ENCODE measurements at places on chromosomes 2 and 18.

GRCh38 chr2:17426743-17427142 is 91.5 kb downstream of the RAD51AP2 start:
- no peak for DNase-seq

GRCh38 chr2:71082402-71083252 is 14.2 kb downstream of the NAGK start:
- no peak for DNase-seq

- DNase-seq = peak; percentile 78
Measured at GRCh38 chr2:86038291-86039081, 67.2 kb downstream of the POLR1A start.

DNA sequence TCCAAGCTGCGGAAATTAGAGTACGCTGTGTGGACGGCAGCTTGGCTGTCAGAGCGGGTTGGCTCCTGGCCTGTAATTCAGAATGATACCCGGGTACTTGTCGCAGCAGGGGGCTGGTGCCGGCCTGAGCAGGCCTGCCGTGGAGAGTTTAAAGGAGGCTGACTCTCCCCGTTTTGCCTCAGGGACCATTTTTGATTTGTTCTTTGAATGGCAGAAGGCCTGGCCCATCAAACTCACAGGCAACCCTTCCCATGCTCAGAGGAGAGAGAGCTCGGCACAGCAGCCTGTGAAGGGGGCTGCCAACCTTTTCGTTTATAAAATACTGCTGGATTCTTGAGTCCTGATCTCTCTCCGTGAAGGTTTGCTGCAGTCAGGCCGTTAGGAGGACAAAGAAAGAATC is 151.3 kb downstream of the KLHL29 start:
- no peak for DNase-seq

- DNase-seq = no peak
Measured at GRCh38 chr2:123961576-123961975, 63.5 kb upstream of the CNTNAP5 start.

GRCh38 chr2:10908195-10908594 is 3.5 kb upstream of the KCNF1 start:
- DNase-seq = no peak
